Psoas muscle (tissue), 8 donors: ENCODE measurements at places on chromosomes 11 and 22. TPM values are rescaled to one million over a fixed set of nuclear protein-coding genes. Genes with fewer than 3 reads are reported as not detected.

DNA sequence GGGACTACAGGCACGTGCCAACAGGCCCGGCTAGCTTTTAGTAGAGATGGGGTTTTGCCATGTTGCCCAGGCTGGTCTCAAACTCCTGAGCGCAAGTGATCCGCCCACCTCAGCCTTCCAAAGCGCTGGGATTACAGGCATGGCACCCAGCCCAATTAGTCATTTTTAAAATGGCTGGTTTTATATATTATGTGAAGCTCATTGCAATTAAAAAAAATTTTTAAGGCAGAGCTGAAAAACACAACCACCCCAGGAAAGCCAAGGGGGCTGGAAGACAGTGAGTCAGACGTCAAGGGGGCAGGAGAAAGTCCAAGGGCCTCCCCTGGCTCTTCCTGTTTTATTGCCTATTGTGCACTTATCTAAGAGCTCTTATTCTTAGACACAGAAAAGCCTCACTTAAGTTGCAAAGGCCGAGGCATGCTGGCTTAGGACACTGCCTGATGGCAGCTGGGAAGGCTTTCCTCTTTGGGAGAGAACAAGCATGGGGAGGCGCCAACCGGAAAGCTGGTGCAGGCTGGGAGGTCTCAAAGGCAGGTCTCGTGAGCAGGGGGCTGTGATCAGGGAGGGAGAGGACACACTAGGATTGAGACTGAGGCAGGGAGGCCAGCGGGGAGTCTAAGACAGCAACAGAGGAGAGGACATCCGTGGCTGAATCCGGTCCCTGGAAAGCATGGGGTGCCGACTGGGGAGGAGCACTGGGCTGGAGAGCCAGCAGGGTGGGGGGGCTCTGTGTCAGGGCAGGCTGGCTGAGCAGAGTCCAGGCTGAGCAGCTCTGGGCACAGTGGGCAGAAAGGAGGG is 11.1 kb upstream of the OSM start:
- H3K4me3 ChIP-seq, result no peak overlapping the region
- H3K27me3 ChIP-seq, result peaks cover 3% of the 10 kb centered on the region
- no peaks in the 10 kb centered on the region for H3K36me3 ChIP-seq
- no peak overlapping the region for H3K27ac ChIP-seq

Gene SCGB1C1
- total RNA-seq, result not detected

- H3K36me3 ChIP-seq, result no peaks in the 10 kb centered on the region
- no peak for DNase-seq
- no peak overlapping the region for H3K27ac ChIP-seq
- H3K4me3 ChIP-seq, result no peak overlapping the region
- no peaks in the 10 kb centered on the region for H3K27me3 ChIP-seq
- no peaks in the 10 kb centered on the region for H3K4me1 ChIP-seq
Observed at GRCh38 chr11:101082813-101083212, 46.8 kb downstream of the PGR start.

DNA sequence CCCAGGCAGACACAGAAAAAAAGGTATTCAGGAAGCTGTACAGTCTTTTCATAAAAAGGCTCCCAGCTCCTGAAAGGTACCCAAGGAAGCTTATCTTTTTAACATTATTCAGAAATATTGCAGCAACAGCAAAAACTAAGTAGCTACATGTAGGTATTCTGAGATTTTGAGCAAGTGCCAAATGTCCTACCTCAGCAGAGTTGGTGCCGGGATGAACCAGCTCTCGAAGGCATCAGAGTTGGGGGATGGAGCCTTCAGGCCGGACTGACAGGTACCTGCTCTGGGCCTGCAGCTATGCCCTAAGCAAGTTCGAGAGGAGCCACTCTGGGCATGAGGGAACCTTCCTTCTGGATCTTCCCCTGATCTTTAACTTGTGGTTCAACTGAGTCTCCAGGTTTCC is 77.1 kb upstream of the TTC12 start:
- peaks cover 2% of the 10 kb centered on the region for H3K27me3 ChIP-seq
- no peaks in the 10 kb centered on the region for H3K36me3 ChIP-seq
- DNase-seq, result no peak
- no peak overlapping the region for H3K4me3 ChIP-seq
- H3K4me1 ChIP-seq, result no peaks in the 10 kb centered on the region
- H3K27ac ChIP-seq, result no peak overlapping the region

DNA sequence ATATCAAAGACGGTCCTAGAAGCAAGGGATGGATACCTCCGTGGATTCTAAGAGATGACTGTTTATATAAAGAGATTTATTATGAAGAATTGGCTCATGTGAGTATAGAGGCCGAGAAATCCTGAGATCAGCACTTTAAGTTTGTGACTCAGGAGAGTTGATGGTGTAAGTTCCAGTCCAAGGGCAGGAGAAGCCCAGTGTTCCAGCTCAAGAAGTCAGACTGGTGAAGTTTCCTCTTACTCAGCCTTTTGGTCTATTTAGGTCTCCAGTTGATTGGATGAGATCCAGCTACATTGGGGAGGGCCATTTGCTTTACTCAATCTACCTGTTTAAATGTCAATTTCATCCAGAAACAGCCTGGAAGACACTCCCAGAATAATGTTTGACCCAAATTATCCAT is 45.1 kb downstream of the TSPAN18 start:
- H3K4me1 ChIP-seq, result no peaks in the 10 kb centered on the region
- H3K36me3 ChIP-seq, result no peaks in the 10 kb centered on the region
- H3K27ac ChIP-seq, result no peak overlapping the region
- H3K27me3 ChIP-seq, result no peaks in the 10 kb centered on the region
- no peak for DNase-seq
- H3K4me3 ChIP-seq, result no peak overlapping the region

DNA sequence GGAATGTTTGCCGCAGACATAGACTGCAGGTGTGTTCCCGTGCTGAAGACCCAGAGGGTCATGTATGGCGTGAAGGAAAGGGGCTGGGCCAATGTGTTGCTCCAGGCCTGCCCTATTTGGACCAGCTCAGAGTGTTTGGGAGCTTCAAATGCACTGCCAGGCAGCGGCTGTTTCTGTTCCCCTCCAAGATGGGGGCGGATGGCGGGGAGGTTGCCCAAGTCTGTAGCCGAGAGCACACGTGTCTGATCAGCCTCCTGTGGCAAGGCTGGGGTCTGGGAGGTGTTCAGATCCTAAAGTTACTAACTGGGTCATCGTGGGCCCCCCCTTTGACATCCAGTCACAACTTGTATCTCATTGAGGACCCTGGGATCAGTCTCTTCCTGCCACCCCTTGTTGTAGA is 45.5 kb downstream of the CACNA1I start:
- no peak overlapping the region for H3K27ac ChIP-seq
- H3K27me3 ChIP-seq, result peaks cover 42% of the 10 kb centered on the region
- no peak overlapping the region for H3K4me3 ChIP-seq
- DNase-seq, result no peak
- H3K4me1 ChIP-seq, result no peaks in the 10 kb centered on the region
- no peaks in the 10 kb centered on the region for H3K36me3 ChIP-seq

DNA sequence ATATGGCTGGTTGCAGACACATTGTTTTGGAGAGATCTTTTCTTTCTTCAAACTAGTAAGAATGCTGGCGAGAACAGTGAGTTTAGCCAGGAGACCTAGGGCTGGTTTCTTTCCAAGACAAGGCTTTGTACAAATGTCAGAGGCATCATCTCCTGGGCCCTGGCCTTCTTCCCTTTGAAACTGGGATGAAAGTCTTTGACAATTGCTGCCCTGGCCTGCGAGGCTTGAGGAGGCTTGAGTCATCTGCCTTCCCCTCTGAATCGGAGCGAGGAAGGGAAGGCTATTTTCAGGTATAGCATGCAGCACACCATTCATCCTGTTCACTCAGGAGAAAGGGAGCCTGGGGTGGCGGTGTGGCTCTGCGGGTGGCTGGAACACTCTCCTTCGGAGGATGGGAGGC is 21.5 kb upstream of the PARVG start:
- H3K4me1 ChIP-seq, result no peaks in the 10 kb centered on the region
- DNase-seq, result no peak
- no peak overlapping the region for H3K4me3 ChIP-seq
- no peak overlapping the region for H3K27ac ChIP-seq
- no peaks in the 10 kb centered on the region for H3K27me3 ChIP-seq
- H3K36me3 ChIP-seq, result peaks cover 81% of the 10 kb centered on the region

DNA sequence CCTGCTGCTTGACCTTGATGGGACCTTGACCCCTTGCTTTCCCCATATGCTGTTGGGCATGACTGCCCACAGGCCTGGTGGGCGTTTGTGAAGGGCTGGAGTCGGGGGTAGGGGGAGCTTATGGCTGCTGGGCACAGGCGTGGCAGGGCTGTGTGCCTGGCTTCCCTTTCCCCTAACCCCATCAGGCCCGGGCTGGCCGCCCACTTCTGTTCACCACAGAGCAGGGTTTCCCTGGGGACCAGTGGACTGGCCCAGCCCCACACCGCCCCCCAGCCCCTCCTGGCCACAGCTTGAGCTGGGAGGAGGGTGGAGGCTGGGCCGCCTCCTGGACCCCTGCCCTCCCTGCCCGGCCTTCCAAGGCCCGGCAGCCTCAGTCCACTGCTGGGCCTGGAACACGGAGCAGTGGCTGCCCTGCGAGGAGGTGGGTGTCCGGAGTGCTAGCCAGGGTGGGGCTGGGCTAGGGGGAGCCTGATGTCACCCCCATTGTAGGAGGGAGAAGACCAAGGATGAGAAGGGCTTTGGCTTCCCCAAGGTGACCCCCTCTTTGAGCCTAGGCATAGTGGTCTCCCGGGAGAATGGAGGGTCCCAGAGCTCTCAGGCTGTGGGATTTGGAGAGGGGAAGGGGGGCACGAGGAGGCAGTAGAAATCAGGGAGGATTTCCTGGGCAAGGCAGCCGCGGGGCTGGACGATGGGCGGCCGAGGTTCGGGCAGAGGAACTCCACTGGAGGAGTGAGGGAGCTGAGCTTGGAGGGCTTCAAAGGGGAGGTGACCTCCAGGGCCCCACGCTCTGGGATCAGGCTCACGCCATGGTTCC is at the start of gene AIFM3:
Gene AIFM3, plus strand, starts transcription at position 373 of the 814 bp plus-strand sequence. CDS start 690 bp downstream, outside the sequence.
- H3K4me1 ChIP-seq, result no peaks in the 10 kb centered on the region
- no peak within 1 kb of the TSS for H3K4me3 ChIP-seq
- no peak within 1 kb of the TSS for H3K27ac ChIP-seq
- DNase-seq, result no peak
- no peaks in the 10 kb centered on the region for H3K36me3 ChIP-seq
- peaks cover 14% of the 10 kb centered on the region for H3K27me3 ChIP-seq

Gene YAP1
- 28.6 TPM for total RNA-seq

- no peaks in the 10 kb centered on the region for H3K27me3 ChIP-seq
- H3K4me3 ChIP-seq, result no peak overlapping the region
- H3K36me3 ChIP-seq, result no peaks in the 10 kb centered on the region
- H3K4me1 ChIP-seq, result no peaks in the 10 kb centered on the region
- no peak for DNase-seq
- H3K27ac ChIP-seq, result no peak overlapping the region
Observed at GRCh38 chr11:128086794-128087193, 500.6 kb downstream of the ETS1 start.

Gene TRIM6
- total RNA-seq, result 0.77 TPM

- peaks cover 35% of the 10 kb centered on the region for H3K4me1 ChIP-seq
- H3K4me3 ChIP-seq, result no peak overlapping the region
Observed at GRCh38 chr11:126305699-126306098, 1.8 kb downstream of the DCPS start.

Gene RAC2
- total RNA-seq, result 5.0 TPM

Gene OR56A1
- total RNA-seq, result not detected

GRCh38 chr22:40908895-40909294 is 42.3 kb upstream of the RBX1 start:
- DNase-seq, result no peak
- H3K36me3 ChIP-seq, result peaks cover 79% of the 10 kb centered on the region
- H3K27me3 ChIP-seq, result no peaks in the 10 kb centered on the region
- H3K27ac ChIP-seq, result no peak overlapping the region
- no peak overlapping the region for H3K4me3 ChIP-seq
- H3K4me1 ChIP-seq, result no peaks in the 10 kb centered on the region

DNA sequence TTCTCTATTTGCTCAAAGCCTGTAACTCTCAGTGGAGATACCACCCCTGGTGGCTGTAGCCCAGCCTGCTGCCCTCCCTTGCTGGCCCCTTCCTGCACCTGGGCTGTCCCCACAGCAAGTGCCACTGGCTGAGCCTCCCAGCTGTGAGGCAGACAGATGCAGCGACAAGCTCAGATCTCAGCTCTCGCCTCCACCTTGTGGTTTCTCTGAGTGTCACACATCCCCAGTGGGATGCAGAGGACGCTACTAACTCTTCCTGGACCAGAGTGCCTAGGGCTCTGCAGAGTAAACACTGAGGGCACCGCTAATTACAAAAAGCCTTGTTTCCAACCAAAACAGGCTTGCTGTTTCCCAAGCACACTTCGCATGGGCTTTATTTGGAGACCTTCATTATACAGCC is 8.9 kb downstream of the YPEL1 start:
- DNase-seq, result no peak
- peaks cover 4% of the 10 kb centered on the region for H3K36me3 ChIP-seq
- H3K4me3 ChIP-seq, result no peak overlapping the region
- H3K27ac ChIP-seq, result no peak overlapping the region
- no peaks in the 10 kb centered on the region for H3K27me3 ChIP-seq
- peaks cover 10% of the 10 kb centered on the region for H3K4me1 ChIP-seq

Gene ARHGEF17
- 13.7 TPM for total RNA-seq

- H3K4me3 ChIP-seq, result no peak overlapping the region
- H3K4me1 ChIP-seq, result peaks cover 7% of the 10 kb centered on the region
- no peaks in the 10 kb centered on the region for H3K36me3 ChIP-seq
- no peak overlapping the region for H3K27ac ChIP-seq
- no peak for DNase-seq
Observed at GRCh38 chr11:122430490-122430889, 225.0 kb upstream of the UBASH3B start.

- H3K36me3 ChIP-seq, result peaks cover 72% of the 10 kb centered on the region
- H3K4me1 ChIP-seq, result peaks cover 31% of the 10 kb centered on the region
- no peaks in the 10 kb centered on the region for H3K27me3 ChIP-seq
- H3K27ac ChIP-seq, result no peak overlapping the region
- no peak overlapping the region for H3K4me3 ChIP-seq
Observed at GRCh38 chr22:20087319-20088262, 7.5 kb downstream of the DGCR8 start.
